Cardiac muscle cell (in vitro differentiated cells and primary cell): ENCODE measurements at places on chromosomes 5 and 9. TPM values are rescaled to one million over a fixed set of nuclear protein-coding genes. Genes with fewer than 3 reads are reported as not detected.

The RGS7BP gene
- total RNA-seq, result 0.11 and 0.45 TPM in 2 replicates

The IFNA13 gene
- total RNA-seq, result not detected in 2 replicates

DNA sequence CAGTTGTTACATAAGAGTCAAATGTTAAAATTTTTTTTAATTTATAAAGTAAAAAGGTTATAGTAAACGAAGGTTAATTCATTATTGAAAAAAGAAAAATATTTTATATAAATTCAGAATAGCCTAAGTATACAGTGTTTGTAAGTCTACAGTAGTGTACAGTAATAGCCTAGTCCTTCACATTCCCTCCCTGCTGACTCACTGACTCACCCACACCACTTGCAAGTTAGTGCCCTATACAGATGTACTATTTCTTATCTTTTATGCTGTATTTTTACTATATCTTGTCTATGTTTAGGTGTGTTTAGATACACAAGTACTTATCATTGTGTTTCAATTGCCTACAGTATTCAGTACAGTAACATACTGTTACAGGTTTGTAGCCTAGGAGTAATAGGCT is 57.6 kb downstream of the MAMDC2 start:
- no peak for DNase-seq

DNA sequence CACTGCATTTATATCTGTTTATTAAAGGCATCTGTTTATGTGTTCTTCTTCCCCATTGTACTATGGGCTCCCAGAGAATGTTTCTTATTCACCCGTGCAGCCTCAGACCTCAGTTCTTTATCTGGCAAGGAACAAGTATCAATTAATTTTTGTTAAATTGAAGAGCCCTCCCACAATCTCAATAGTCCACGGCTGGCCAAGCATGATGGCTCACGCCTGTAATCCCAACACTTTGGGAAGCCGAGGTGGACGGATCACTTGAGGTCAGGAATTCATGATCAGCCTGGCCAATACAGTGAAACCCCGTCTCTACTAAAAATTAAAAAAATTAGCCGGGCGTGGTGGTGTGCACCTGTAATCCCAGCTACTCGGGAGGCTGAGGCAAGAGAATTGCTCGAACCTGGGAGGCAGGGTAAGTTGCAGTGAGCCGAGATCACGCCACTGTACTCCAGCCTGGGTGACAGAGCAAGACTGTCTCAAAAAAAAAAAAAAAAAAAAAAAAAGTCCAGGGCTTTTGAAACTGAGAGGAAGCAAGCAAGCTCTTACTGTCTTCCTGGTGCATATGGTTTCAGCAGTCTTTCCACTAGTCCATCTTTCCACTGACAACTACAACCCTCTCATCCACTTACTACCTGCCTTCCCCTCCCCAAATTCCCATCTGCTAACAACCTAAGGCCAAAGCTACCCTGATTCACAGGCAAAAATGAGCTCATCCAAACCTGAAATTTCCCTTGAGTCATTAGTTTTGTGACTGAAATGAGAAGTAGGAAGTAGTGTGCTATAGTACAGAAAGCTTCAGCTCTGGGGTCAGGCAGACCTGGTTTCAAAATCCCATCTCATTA is 2.3 kb upstream of the HK3 start:
- no peak for DNase-seq

DNA sequence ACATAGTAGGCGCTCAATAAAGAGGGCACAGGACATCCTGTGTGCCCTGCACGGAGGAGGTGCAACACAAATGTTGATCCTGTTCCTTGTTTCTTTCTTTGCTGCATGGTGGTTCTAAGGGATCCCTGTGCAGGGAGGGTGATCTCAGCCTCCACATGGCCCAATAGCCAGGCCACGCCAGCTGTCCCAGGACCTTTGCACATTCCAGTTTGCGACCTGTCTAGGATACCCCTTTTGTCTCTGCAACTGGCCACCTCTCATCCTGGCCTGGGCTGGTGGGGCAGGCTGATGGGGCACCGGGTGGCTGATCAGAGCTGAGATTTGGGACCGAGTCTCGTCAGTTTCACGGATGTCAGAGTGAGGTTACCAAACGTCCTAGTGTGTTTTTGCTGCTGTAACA is 79.5 kb downstream of the CFAP77 start:
- DNase-seq, result no peak

The DMRT3 gene
- total RNA-seq, result 0.35 TPM in 1 of 2 replicates, not detected in the other

The SVEP1 gene
- 2.8 and 4.4 TPM in 2 replicates for total RNA-seq

DNA sequence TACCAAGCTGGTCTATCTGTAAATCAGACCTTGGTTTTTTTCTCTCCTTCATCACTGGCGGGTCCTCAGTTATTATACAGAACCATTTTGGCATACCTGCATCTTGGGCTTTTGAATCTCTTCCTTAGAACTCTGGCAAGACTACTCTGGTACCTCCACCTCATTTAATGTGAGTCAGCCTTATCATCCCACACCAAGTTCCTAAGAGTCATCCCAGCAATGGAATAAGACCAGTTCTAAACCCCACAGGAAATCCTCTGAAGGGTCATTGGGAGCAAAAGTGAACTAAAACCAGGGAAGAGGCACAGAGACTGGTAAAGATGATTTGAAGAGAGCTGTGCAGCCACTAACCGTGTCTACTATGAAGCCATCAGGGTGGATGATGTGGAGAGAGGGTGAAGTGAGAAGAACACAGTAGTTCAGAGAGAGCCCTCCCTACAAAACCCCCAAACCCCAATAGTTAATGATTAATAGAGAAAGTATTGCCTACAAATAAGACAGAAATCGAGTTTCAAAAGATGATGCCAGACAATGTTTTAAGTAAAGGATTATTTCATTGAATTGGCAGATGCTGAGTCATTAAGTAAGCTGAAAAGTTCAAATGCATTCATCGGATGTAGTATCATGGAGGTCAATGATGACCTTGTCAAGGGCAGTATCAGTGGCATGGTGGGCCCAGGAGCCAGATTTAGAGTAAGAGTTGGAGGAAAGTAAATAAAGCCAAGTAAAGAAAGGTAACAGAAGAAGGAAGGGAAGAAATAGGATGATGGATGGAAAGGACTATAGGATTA is 85.4 kb downstream of the PCSK1 start:
- DNase-seq, result no peak

DNA sequence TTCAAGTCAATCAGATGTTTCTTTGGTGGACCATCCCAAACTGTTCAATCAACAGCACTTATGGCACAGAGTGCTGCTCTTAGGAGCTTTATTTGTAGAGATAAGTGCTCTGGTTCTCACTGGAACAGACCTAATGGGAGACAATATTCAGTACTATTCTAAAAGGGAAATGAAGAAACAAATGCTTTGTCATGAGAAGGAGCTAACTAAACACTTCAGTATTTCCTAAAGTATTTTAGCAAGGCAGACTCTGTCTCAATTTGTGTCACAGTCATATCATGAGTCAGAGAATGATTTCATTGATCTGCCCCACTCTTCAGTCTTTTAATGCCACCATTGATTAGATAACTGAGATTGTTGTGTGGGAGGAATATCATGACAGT is 175.3 kb downstream of the SLF1 start:
- peak; percentile 19 for DNase-seq

The ARL14EPL gene
- total RNA-seq, result not detected in 2 replicates

GRCh38 chr9:136990242-136990911 is 1.8 kb upstream of the PAXX start:
- no peak for DNase-seq

The GLRA1 gene
- total RNA-seq, result not detected in 2 replicates

The NFX1 gene
- total RNA-seq, result 15.7 and 19.3 TPM in 2 replicates

The BAAT gene
- not detected in 2 replicates for total RNA-seq

The CRB2 gene
- 46.3 and 91.7 TPM in 2 replicates for total RNA-seq

GRCh38 chr5:119651486-119651885 is 22.1 kb downstream of the FAM170A start:
- DNase-seq, result no peak

- no peak for DNase-seq
Measured at GRCh38 chr9:129587487-129588262, 33.2 kb downstream of the C9orf50 start.

The SPINK13 gene
- not detected in 2 replicates for total RNA-seq

DNA sequence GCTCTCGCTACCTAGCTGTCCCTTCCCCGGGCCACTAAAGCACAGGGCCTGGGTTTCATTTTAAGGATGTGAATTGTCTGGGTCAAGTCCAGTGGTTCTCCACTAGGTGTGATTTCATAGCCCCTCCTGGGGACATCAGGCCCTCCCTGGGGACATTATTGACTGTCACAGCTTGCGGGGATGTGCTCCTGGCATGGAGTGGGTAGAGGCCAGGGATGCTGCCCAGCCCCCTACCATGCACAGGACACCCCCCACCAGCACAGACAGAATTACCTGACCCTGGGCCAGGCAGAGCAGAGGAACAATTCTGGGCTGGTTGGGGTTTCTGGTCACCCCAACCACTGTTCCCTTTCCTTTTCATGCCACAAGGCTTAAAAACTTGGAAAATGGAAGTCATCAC is 4.1 kb downstream of the FAM78A start:
- no peak for DNase-seq

DNA sequence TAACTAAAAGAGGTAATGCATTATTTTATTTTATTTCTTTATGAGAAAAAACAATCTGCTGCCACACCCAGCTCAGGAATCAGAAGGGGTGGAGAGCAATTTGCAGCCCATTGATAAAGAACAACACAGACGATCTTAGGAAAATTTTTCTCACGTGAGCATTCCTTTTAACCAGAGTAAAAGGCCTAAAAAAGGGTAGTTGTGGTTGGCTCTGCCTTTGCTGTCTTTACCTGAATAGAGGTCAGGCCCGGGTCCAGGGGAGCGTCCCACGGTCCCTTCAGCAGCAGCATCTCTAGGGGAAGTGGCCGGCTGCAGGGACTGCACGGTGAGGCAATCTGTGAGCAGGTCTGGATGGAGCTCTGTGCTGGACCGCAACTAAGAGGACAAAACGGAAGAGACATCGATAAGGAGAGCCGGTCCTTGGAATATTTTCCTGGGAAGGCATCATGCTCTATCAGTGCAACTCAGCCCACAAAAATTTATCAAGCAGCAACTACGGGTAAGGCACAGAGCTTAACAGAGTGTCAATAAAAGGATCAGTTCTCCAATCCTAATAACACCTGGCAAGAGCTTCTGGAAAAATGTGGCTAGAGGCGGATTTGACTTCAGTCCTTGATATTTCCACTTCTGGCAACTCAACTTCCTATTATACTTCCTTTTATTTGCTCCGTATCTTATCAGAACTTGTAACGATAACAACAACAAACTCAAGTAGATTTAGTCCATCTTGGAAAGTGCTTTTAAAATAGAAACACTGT is 372.8 kb upstream of the RFX3 start:
- DNase-seq, result peak; percentile 5
